ENCODE measurements at places on chromosomes 2 and 18. TPM values are rescaled to one million over a fixed set of nuclear protein-coding genes. Genes with fewer than 3 reads are reported as not detected.

DNA sequence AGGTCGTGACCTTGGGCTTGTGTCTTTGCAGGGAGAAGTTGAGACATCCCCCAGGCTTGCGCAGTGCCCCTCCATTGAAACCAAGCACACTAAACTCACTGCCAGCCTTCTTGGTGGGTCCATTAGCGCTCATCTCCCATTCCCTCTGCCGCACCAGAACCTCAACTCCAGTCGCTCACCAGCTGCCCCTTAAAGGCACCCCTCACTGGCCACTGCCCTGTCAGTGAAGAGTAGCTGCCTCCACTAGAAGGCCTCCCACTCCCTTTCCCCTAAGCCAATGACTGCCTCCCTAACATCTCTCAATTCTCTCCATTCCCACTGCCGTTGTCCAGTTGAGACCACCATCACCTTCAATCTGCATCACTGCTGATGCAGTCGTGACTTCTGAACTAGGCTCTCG, 114.8 kb upstream of the EPC2 start:
- no peaks in the 10 kb centered on the region for H3K36me3 ChIP-seq
- H3K27ac ChIP-seq = no peak overlapping the region

DNA sequence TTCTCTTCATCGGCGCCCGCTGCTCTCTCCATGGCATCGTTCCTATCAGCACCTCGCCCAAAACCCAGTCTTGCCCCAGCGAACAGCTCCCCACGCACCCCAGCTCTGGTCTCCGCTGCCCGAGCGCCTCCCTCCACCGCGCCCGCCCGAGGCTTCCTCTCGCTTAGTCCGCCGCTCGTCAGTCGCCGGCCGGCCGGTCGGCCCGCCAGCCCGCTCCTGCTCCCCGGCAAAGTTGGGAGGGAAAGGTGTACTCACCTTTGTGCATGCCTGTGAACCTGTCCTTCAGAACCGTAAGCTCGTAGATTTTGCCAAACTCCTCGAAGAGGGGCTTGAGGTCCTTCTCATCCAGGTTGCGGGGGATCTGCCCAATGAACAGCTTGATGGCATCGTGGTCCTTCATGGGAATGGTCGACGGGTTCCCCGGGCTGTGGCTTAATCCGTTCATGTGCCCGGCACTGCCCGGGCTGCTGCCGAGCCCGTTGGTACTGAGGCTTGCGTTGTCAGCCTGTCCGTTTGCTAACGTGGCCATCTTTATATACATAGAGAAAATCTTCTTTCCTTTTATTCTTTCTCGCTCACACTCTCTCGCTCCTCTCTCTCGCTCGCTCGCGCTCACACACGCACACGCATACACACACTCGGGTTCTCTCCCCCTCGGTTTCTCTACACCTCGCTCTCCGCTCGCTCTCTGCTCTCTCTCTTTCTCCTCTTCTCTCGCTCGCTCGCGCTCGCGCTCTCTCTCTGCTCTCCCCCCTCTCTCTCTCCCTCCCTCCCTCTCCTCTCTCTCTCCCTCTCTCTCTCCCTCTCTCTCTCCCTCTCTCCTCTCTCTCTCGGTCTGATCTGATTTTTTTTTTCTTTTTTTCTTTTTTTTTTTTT, at the start of gene CELF4:
TSS of gene CELF4 (minus strand) at position 698 of the 876 bp plus-strand sequence.
- no peak within 1 kb of the TSS for H3K27ac ChIP-seq
- DNase-seq = peak; percentile 34
- H3K27me3 ChIP-seq = peaks cover 41% of the 10 kb centered on the region
- H3K4me1 ChIP-seq = peaks cover 2% of the 10 kb centered on the region
- H3K36me3 ChIP-seq = no peaks in the 10 kb centered on the region

DNA sequence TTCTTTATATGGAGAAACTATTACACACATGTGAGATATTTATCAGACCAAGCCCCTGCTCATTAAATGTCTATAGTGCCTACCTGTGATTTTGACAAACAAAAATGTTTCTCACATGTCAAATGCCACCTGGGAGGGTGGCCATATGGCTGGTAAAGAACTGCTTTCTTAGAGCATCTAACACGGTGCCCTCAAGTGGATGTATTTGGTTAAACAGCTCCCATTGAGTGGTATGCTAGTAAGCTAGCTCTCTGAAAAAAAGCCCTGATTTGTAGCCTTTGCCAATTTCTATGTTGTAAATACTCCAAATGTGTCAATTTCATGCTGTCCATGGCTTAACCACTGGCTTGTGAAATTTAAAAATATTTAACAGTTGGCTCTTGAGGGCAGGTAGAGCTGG, 94.6 kb downstream of the PMAIP1 start:
- no peaks in the 10 kb centered on the region for H3K36me3 ChIP-seq
- DNase-seq = peak; percentile 11
- no peak overlapping the region for H3K27ac ChIP-seq
- H3K27me3 ChIP-seq = no peaks in the 10 kb centered on the region
- H3K4me3 ChIP-seq = no peak overlapping the region
- H3K4me1 ChIP-seq = no peaks in the 10 kb centered on the region

DNA sequence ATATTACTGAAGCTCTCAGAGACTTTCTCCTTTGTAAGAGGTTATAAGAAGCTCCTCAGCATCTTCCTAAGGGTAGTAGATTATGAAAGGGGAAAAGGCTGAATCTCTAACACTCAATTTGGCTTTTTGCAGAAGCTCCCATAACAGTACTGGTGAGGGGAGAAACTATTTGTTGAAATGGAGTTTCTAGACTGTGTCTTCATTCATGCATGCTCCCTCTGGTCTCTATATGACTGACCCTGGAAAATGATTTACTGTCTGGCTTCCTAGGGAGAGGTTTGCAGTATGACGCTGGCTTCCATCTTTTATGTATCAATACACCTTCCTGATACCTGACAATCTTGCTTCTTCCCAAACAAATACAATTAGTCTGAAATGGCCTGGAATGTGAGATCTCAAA, 63.9 kb downstream of the LDAH start:
- DNase-seq = no peak
- H3K36me3 ChIP-seq = peaks cover 5% of the 10 kb centered on the region
- H3K4me1 ChIP-seq = no peaks in the 10 kb centered on the region
- H3K4me3 ChIP-seq = no peak overlapping the region

- no peaks in the 10 kb centered on the region for H3K27me3 ChIP-seq
- no peak overlapping the region for H3K27ac ChIP-seq
- H3K4me1 ChIP-seq = no peaks in the 10 kb centered on the region
These were observed 56.7 kb downstream of the COL4A3 start for GRCh38 chr2:227221120-227221519.

- no peaks in the 10 kb centered on the region for H3K4me1 ChIP-seq
- no peak for DNase-seq
- H3K4me3 ChIP-seq = no peak overlapping the region
- H3K27ac ChIP-seq = no peak overlapping the region
- H3K27me3 ChIP-seq = no peaks in the 10 kb centered on the region
- H3K36me3 ChIP-seq = no peaks in the 10 kb centered on the region
These were observed 726.5 kb upstream of the PKDCC start for GRCh38 chr2:41321351-41321750.

GRCh38 chr2:143720095-143720664, 591.0 kb downstream of the ARHGAP15 start:
- no peak for DNase-seq
- H3K27me3 ChIP-seq = no peaks in the 10 kb centered on the region
- H3K27ac ChIP-seq = no peak overlapping the region
- H3K4me1 ChIP-seq = peaks cover 33% of the 10 kb centered on the region

DNA sequence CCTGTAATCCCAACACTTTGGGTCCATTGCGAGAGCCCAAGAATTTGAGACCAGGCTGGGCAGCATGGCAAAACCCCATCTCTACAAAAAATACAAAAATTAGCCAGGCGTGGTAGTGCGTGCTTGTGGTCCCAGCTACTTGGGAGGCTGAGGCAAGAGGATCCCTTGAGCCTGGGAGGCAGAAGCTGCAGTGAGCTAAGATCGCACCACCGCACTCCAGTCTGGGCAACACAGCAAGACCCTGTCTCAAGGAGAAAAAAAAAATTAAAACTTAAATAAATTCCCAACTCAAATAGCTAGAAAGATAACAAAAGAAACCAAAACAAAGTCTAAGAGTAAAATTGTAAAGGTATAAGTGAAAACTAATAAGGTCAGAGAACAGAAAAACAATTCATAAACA, 6.2 kb downstream of the ASXL2 start:
- peaks cover 3% of the 10 kb centered on the region for H3K4me1 ChIP-seq
- H3K27me3 ChIP-seq = no peaks in the 10 kb centered on the region
- no peak for DNase-seq
- no peak overlapping the region for H3K27ac ChIP-seq
- peaks cover 3% of the 10 kb centered on the region for H3K36me3 ChIP-seq

- H3K36me3 ChIP-seq = no peaks in the 10 kb centered on the region
- no peak for DNase-seq
- H3K4me1 ChIP-seq = peaks cover 9% of the 10 kb centered on the region
- H3K27me3 ChIP-seq = peaks cover 48% of the 10 kb centered on the region
These were observed 5.2 kb downstream of the TMEM163 start for GRCh38 chr2:134713606-134714005.

DNA sequence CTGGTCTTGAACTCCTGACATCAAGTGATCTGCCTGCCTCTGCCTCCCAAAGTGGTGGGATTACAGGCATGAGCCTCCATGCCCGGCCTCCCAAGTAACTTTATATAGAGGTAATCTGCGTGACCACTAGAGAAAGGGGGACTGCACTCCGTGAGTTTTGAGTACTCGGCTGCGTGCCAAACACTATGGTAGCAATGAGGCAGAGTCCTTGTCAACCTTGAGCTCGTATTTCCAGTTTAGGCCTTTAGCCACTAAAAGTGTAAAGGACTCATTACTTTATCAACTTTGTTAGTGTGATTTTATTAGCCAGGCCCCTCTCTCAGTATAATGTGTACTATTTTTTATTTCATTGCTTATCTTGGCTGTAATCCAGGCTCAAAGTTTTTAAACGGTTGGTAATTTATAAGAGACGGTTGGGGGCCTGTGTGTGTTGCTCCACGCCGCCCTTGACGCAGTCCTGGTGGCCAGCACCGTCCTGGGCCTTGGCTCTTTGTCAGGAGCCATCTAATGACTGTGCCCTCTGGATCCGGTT, 56.2 kb downstream of the ZCCHC2 start:
- DNase-seq = peak; percentile 55
- H3K27ac ChIP-seq = no peak overlapping the region
- H3K4me1 ChIP-seq = peaks cover 36% of the 10 kb centered on the region
- no peaks in the 10 kb centered on the region for H3K27me3 ChIP-seq
- no peak overlapping the region for H3K4me3 ChIP-seq

GRCh38 chr2:146661473-146662096, 1183.2 kb upstream of the ACVR2A start:
- no peaks in the 10 kb centered on the region for H3K4me1 ChIP-seq
- H3K4me3 ChIP-seq = no peak overlapping the region
- no peak overlapping the region for H3K27ac ChIP-seq

DNA sequence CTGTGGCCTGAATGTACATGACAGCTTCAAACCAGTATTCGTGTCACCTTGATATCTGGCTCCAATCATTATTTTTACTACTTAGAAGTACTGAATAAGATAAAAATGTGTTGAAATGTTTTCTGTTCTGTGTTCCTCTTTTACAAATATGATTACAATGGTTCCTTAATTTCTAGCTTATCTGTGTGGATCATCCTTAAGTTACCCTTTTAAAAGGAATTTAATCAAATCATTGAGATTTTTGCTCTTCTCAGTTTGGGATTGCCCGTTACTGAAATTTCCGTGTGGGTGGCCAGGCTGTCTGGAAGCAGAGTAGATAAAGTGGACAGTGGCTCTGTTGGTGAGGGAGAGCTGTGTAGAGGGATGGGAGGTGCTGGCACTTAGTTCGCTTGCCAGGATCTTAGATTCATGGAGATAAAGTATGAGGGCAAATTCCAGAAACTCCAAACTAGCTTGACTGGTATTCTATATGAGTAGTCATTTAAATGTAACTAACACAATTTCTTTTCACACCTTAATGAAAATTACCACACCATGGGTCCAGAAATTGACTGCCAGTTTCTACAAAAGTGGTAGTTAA, 27.4 kb upstream of the SAG start:
- no peaks in the 10 kb centered on the region for H3K27me3 ChIP-seq
- no peak overlapping the region for H3K27ac ChIP-seq
- DNase-seq = no peak
- no peak overlapping the region for H3K4me3 ChIP-seq
- no peaks in the 10 kb centered on the region for H3K4me1 ChIP-seq
- peaks cover 41% of the 10 kb centered on the region for H3K36me3 ChIP-seq

DNA sequence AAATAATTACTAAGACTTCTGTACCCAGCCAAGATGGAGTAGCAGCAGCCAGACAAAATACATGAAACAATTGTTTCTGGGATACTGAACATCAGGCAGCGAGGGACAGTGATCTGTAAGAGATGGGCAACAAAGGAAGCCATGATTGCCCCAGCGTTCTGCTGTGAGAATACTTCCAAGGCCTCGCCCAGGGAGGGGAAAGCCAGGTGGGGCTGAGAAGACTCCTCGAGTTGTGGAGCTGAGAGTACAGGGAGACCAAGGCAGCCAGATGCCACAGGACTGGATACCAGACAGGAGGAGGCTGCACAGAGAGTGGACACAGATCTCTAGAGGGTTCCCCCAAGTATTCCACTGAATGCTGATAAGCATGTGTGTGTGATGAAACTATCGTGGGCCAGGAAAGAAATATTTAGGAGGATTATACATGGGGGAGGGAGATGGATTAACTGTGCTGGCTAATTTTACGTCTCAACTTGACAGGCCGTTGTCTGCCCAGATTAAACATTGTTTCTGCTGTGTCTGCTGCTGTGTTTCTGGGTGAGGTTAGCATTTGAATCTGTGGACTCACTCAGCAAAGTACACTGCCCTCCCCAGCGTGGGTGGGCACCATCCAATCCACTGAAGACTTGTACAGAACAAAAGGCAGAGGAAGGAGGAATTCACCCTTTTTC, 10.2 kb upstream of the LIMS2 start:
- no peak for DNase-seq
- H3K36me3 ChIP-seq = no peaks in the 10 kb centered on the region

- H3K4me3 ChIP-seq = no peak overlapping the region
- no peaks in the 10 kb centered on the region for H3K36me3 ChIP-seq
- H3K4me1 ChIP-seq = no peaks in the 10 kb centered on the region
- no peak overlapping the region for H3K27ac ChIP-seq
These were observed 75.0 kb upstream of the GATA6 start for GRCh38 chr18:22094358-22094734.

DNA sequence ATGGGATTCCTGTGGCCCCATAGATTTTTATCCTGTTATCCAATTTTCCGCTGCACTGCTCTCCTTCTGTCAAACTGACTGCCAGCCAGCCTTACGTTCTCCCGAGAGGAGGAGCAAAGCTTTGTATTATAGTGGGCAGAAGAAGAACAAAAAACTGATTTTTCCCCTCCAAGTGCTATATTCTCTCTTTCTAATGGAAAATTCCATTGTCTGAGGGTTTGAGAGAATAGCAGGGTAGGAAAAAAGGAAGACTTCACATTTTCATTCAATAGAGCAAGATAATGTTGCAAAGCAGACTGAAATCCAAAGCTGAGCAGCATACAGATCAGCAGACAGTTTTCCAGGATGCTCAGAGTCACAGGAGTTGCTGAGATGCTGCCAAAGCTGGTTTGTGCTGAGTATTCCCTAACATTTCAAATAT, 238.0 kb downstream of the UBE2E3 start:
- no peak overlapping the region for H3K4me3 ChIP-seq
- no peaks in the 10 kb centered on the region for H3K36me3 ChIP-seq
- H3K27ac ChIP-seq = no peak overlapping the region
- no peaks in the 10 kb centered on the region for H3K4me1 ChIP-seq
- no peaks in the 10 kb centered on the region for H3K27me3 ChIP-seq

Gene IL36A
- total RNA-seq = not detected

Gene CNPPD1
- total RNA-seq = 27.5 TPM

Gene ALPG
- total RNA-seq = 1.0 TPM

Gene ALKAL2
- 17.5 TPM for total RNA-seq

Gene WDPCP
- total RNA-seq = 14.6 TPM

Gene NHEJ1
- 13.3 TPM for total RNA-seq

All from lung (tissue), 17 donors.